Stimulated activated CD8-positive, alpha-beta memory T cell treated with anti-CD3 and anti-CD28 coated beads, Interleukin-7, amount 100 ng/mL, for 48 hours (primary cell): ENCODE measurements at places on chromosomes 7 and 10.

GRCh38 chr10:106618646-106619045 is 545.9 kb downstream of the SORCS1 start:
- DNase-seq: no peak

GRCh38 chr10:118276204-118276603 is 65.9 kb downstream of the FAM204A start:
- DNase-seq: no peak

- DNase-seq: no peak
Observed at GRCh38 chr7:134422638-134423037, 36.3 kb downstream of the AKR1B1 start.

DNA sequence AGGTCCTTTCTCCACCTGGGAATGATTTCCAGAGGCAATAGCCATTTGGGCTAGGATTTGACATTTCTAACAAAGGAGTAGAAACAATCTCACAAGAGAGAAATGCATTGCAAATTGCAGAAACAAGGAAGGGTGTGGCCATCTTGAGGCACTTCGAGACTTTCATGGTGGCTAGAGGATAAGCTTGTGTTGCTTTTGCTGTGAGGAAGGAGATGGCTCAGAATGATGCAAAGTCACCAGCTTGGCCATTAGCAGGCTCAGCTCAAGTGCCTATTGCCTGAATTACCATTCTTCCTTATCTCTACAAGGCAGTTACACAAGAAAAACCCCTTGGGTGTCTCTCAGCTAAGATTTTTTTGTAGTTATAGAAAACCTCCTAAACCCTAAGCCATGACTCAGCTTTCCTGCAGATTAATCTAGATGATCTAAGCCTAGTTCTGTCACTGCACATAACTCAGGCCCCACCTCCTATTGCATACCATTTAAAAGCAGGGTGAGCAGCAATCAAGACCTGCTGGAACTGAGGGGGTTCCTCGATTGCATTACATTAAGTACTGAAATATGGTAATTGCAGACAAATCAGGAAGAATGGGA is 683.1 kb downstream of the NRG3 start:
- no peak for DNase-seq

GRCh38 chr7:120843109-120843508 is 14.8 kb downstream of the TSPAN12 start:
- no peak for DNase-seq

DNA sequence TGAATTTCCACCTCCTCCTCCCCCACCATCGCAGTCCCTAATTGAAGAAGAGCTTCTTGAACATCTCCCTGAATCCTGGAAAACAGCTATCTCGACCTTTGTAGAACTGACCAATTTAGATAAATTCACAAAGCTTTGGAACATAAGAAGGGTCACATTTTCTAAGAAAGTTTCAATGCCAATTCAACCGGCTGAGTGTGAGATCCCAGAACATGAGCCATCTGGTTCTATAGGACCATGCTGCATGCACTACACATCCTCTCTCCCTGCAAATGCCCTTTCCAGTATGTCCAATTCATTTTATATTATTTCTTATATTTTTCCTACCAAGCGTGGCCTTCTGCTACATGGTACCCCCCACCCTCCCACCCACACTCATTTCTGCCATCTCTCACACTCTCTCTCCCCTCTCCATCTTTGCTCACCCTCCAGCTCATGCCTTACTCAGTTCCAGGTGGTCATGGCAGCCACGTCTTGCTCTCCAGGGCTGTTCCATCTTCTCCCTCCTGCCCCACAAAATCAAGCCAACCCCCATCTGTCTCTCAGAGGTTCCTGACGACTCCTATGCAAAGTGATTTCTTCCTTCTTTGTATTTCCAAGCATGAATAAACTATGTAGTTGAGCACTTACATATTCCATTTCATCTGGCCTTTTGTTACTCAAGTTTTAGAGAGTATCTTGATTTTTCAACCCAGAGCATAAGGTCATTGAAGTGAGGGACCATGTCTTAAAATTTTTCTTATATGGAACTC is 19.3 kb downstream of the FRMD4A start:
- no peak for DNase-seq

DNA sequence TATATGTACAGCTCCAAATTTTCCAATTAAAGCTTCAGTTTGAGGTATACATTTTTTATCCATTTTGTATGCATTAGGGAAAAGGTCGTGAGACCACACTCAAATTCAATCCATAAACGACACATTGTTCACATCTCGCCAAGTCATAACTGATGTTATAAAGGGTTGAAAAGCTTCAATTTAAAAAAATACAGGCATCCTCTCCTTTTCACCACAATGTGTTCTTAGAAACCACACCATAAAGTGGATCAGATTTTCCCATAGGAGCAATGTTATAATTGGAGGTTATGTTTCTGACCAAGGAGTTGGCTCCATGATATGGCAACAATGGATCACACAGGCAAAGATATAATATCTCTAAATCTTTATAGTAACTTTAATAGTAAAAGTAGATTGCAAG is 663.6 kb downstream of the PARD3 start:
- no peak for DNase-seq

- DNase-seq: no peak
Observed at GRCh38 chr7:108211382-108212201, 81.4 kb upstream of the LAMB4 start.

GRCh38 chr7:24463474-24463873 is 109.8 kb upstream of the PALS2 start:
- no peak for DNase-seq

DNA sequence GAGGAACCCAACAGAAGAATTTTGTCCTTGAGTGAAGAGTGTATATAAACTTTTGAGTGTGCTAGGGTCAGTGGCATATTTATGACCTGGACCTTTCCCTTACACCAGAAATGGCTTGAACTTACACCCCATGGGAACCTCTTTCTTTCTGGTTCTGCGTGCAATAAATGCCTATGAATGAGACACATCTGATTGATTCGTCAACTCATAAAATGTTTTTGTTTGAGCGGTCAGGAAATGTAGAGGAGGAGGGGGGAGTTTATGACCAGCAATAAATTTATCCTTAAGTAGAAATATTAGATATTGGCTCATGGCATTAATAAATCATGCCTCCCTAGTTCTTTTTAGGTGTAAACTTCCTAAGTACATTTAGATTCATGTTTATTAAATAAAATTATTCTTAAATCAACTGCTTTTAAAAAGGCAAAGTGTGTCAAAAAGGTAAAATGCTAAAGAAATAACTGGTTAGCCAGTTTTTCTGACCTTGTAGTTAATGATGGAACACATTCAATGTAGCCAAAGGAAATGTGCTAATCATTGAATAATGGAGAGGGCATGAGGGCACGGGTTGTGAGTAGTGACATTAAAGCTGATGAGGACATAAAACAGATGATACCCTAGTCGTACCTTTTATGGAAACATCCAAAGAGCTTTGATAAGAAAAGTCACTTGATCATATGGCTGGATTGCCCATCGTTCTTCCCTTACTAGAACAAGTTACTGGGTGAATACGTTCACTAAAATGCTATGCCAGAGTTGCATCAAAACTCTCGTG is 13.6 kb upstream of the NUP42 start:
- DNase-seq: no peak

- DNase-seq: no peak
Observed at GRCh38 chr7:80815733-80816132, 103.1 kb downstream of the SEMA3C start.
